ENCODE measurements at places on chromosomes 5 and 9. TPM values are rescaled to one million over a fixed set of nuclear protein-coding genes. Genes with fewer than 3 reads are reported as not detected.

The FBXL7 gene
- not detected for total RNA-seq

The FAM221B gene
- total RNA-seq, result not detected

The CDX1 gene
- total RNA-seq, result not detected

- peak; percentile 25 for DNase-seq
These were observed 52.7 kb upstream of the TJP2 start for GRCh38 chr9:69121155-69122081.

DNA sequence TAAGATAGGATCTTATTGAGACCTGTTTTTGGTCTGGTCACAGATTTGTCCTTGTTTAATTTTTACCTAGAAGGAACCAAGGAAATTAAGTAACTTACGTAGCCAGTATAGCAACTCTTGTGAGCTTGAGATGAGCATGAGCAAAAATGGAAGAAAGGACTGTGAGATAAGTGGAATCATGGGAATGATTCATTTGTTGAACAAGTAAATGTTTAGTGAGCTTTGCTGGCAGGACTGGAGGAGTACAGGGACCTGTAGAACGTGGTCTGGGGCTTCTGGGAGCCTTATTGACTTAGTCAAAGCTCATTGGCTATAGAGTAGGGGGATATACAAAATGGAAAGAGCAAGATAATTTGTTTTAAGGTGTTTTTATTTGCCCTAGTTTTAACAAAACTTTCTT lies 3.0 kb downstream of the RAD23B start:
- DNase-seq, result peak; percentile 83

DNA sequence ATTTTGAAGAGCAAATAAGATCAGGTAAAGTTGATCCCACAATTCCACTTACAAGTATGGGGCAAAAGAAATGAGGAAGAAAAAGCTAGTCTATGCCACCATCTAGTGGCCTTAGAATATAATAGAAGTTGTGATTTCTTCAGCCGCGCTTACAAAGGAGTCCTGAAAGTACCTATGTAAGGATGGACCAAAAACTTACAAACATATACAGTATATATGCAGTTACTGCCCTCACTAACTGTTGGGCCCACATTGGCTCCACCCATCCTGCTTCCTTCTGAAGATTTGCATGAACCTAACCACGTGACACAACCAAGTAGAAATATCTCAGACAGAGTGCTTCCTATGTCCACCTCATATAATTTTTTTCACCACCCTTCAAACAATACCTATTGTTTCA lies 11.7 kb upstream of the OR13D1 start:
- DNase-seq, result peak; percentile 59

DNA sequence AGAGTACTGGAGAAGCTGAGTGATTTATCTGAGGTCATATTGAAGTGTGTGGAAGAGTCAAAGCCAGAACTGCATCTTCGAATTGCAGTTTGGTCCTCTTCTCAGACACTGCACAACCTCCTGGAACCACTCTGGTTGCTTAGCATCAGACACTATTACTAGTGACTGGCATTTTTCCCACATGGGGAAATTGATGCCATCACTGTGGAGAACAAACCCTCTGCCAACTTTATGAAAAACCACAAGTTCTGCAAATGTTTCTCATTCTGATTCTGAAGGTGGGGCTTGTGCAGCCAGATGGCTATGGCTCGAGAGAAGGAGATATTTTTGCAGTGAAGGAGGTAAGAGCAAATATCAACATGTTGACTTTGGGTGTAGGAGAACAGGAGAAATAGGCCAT lies 67.2 kb downstream of the KCTD16 start:
- no peak for DNase-seq

GRCh38 chr9:127214421-127215267 lies 49.9 kb upstream of the GARNL3 start:
- DNase-seq, result peak; percentile 53

- peak; percentile 82 for DNase-seq
These were observed 661.8 kb downstream of the DTWD2 start for GRCh38 chr5:118326481-118327045.

GRCh38 chr9:97510797-97511654 lies 9.6 kb downstream of the TMOD1 start:
- peak; percentile 88 for DNase-seq

DNA sequence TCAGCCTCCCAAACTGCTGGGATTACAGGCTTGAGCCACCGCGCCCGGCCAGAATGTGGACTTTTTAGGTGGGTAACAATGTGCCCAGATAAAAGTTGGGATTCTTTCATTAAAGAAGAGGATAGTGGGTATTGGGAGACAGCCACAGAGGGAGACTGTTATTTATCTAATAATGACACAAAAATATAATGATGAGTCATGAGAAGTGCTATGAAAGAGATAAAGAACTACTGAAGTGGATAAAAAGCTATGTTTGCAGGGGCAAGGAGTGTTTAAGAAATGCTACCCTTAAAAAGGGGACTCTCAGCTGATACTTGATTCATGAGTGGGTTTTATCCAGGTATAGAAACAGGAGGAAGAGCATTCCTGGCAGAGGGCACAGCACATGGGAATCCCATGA lies 143.6 kb upstream of the ERCC6L2 start:
- DNase-seq, result no peak

Measured in renal cortical epithelial cell (primary cell).